Activated CD4-positive, alpha-beta T cell treated with anti-CD3 and anti-CD28 coated beads for 4 hours (primary cell): ENCODE measurements at places on chromosomes 7 and 10.

- DNase-seq = no peak
Measured at GRCh38 chr10:52632591-52632990, 140.0 kb downstream of the MBL2 start.

DNA sequence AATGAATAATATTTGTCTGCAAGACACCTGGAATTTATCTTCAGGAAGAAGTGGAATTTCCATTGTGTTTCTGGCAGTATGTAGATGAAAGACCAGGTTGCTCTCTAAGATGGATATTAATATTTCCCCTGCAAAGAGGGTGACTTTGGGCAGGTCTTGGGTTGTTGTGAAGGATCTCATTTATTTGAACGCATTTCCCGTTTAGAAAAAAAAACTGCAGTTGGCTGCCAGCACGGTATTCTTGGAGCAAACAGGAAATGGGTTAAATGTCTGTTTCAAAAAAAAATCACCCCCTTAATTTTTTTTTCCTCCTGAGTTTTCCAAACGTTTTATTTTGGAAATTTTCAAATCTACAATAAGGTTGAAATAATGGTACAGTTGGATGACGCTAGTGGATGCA lies 11.5 kb downstream of the EIF4H start:
- no peak for DNase-seq

DNA sequence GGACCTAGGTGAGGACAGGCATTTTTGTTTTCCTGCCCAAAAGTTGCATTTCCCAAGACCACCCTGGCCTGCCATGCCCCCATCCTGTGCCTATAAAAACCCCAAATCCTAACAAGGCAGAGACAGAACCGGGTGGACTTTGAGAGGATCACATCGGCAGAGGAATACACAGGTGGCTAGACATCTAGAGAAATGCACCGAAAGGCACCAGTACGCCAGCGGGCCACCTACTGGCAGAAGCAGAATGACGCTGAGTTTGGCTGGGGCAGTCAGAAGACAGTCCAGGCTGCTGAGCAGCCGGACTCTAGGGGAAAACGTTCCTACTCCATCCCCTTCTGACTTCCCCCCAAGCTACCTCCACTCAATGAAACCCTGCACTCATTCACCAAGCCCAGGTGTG lies 2.8 kb downstream of the AKR1C4 start:
- no peak for DNase-seq

DNA sequence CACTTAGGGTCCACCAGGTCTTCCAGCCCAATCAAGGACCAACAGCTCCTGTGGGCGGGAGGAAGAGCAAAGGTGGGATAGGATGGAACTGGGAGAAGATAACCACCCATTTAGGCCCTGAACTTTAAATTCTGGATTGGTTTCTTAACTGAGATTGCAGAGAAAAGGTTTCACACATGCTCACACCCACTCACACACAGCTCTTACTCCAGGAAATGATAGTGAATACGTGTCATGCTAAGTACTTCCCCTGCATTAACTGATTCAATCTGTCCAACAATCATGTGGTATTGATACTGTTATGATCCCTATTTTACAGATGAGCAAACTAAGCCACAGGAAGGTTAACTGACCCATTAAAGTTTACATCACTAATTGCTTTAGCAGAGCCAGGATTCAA lies 4.6 kb upstream of the CYP3A4 start:
- no peak for DNase-seq

DNA sequence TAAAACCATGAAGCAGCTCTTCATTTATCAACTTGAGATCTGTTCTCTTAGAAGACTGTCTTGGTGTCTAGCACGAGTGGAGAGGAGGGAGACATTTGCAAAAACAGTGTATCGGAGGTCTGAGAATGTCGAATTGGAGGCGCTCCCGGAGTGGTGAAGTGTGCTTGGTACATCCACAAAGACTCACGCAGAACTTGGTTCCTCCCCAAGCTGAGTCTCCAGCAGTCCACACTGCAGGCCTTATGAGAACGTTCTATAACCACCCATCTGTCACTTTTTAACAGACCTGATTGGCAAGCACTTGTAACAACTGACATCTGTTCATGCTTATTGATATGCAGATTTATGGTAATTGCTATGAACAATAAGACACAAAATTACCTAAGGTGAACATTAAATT lies 261.6 kb downstream of the CELF2 start:
- no peak for DNase-seq

- DNase-seq = no peak
Measured at GRCh38 chr7:158369290-158369689, 218.3 kb downstream of the PTPRN2 start.

DNA sequence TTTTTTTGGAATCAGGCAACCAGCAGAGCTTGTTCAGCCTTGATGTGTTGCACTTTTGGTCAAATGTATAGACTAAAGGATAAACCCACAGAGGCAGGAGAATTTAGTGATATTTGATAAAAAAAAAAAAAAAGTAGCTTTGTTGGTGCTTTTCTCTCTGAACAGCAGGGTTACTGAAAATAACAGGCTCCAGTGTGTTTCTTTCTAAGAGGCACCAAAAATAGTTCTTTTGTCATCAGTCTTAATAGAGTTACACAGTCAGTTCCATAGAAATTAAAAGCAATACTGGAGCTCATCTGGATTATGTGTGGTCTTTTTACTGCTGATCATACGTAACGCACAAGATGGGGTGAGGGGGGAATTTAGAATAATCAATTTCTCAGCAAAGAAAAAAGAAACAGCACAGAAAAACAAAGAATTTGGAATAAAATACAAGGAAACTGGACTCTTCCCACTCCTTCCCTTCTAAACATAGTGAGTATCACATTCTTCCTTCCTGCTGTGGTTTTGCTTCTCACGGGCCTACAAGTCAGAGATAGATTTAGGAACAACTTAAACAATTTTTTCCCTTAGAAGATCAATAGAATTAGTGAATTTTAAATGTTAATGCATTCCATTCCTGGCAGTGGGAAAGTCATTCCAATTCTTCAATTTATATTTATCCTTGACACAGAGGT lies 178.8 kb upstream of the AKR1E2 start:
- no peak for DNase-seq

DNA sequence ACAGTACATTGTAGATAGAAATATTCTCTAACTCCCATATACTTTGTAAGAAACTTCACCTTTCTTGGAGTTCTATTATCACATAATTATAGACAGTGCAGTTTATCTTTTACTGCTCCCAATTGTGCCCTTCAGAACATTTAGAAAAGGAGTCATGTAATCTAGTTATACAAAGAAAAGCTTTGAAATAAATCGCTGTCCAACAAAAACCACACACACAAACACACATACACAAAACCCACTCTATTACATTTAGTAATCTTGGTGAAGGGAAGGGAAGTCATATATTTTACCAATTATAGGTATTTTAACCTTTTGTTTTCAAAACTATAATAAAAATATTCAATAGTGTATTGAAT lies 26.9 kb downstream of the ARL4A start:
- no peak for DNase-seq

- no peak for DNase-seq
Measured at GRCh38 chr7:109844362-109844761, 1246.6 kb upstream of the LRRN3 start.

DNA sequence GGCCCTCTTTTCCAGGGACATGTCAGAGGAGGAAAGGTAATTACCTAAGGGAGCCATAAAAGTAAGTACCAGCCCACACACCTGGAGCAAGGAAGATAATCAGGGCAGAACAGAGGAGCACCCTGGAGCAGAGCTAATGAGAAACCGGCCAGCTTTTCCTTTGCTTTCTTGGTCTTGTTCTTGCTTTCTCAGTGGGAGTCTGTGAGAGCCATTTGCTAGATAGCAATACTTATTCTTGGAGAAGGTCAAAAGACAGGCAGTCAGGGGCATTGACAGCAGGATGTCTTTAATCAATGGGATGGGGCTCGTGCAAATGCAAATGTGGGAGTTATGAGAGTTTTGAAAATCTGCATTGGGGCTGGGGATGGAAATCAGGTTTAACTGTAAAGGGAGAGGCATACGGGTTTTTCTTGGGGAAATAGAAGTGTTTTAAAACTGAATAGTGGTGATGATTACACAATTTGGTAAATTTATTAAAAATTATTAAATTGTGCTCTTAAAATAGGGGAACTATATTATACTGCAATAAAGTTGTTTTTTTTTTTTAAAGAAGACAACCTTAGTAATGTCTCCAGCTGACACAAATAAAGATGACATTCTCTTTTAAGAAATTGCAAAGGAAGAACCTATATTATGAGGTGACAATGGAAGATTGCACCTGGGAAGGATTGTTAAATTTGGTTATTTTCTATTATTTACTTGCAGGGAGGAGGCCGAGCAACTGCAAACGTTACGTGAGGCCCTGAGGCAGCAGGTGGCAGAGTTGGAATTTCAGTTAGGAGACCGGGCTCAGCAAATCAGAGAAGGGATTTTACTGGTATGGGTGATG lies 35.6 kb upstream of the PPP1R17 start:
- DNase-seq = no peak

DNA sequence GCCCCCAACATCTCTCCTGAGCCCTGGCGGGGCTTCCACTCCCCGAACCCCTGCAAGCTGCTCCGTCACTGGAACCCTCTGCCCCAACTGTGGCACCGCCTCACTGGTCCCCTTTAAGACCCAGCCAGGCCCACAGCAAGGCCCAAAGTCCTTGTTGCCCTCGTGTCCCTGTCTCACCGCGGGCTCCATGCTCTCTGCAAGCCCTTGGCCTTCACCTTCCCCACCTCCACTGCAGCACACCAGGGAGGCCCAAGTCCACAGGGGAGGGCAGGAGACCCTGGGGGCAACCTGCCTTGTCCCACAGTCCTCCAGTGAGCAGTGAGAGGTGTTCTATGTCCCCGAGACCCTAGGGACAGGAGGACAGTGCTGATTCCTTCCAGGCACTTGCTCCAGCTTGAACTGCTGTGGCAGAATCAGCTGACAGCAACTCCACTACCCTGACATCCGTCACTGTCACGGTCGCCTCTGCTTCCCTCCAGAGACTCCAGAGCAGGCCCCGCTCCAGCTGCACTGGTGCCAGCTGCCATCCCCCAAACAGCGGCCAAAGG lies 105.3 kb downstream of the CYTH3 start:
- no peak for DNase-seq

DNA sequence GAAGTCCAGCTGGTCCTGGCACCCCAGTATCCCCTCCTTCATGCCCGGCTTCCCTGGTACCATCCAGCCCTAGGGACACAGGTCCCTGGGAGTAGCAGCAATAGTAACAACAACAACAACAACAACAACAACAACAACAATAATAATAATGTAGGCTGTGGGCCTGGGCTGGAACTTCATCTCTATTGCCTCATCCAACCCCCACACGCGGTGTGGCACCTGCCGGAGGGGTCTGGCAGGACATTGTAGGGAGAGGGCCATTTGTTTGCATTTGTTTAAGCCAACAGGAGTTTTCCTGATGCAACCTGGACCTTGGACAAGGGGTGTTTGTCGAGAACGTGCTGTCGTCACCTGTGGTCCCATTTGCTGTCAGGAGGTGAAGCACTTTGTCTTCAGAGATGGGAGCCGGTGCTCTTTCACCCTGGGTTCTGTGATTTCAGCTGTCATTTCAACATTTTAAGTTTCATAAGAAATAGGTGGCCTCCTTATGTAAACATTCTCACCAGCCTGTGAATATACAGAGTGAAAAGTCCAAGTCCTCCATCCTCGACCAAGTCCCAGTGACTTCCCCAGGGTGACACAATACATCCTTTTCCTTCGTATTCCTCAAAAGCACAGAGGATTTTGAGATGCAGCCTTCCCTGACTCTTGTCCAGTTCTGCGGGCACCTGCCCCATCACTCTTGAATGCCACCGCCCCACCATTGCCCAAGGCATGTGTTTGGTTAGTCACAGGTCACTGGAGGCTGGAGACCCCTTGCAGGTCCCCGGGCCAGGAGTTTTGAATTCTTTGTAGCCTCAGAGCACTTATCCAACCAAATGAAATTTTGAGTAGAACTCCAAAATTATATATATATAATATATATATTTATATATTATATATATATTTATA lies 9.2 kb downstream of the LHPP start:
- no peak for DNase-seq

- no peak for DNase-seq
Measured at GRCh38 chr10:103281753-103282152, 4.8 kb downstream of the INA start.

- DNase-seq = no peak
Measured at GRCh38 chr7:129606803-129607202, 4.7 kb upstream of the NRF1 start.

- DNase-seq = no peak
Measured at GRCh38 chr7:40310258-40310657, 175.5 kb downstream of the SUGCT start.

DNA sequence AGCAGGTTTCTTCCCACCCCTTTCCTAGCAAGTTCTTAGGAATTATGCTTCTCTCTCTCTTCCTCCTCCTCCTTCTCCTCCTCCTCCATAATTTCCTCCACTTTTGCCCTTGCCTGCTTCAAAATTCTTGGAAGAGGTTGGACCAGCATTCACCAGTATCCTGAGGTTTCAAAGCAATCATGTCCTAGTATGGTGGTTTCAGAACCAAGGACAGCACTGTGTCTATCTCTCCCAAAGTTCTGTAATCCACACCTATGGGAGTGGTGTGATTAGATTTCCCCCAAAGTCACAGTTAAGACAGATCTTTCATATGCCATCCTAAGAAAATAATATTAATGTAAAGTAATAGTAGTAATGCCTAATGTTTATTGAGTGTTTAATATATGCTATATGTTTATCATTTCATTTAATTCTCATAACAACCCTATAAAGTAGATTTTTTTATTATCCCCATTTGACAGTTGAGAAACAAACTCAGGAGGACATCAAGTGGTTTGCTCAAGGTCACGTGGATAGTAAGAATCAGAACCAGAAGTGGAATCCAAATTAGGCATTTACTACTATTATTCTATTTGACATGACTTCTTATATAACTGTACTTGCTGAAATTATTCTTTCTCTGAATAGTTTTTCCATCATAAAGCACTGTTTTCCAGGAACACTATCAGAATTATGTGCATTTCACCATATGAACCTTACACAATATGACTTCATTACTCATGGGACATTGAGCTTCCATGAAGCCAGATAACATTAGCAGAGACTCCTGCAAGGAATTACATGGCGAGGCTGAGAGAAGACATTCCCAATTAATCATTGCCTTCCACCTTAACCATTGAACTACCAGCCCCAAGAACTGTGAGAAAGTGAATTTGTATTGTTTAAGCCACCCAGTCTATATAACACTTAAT lies 91.4 kb downstream of the IPMK start:
- DNase-seq = no peak

DNA sequence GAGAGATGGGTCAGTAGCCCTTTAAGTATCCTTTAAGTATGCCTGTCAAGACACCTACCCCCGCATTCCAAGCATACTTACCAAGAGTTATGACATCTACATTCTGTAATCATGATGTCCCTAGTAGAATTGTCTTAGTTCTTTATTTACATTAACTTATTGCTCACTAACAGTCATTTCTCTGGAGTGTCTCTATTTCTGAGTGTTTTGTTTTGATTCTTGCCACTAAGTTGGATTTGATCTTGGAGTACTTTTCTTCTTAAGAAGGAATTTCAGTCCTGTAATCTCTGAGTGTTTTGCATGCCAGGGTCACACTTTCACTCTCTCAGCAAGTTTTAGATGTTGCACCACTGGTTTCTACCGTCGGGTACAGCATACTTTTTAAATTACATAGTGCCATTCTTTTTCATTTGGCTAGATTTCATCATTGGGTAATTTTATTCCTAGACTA lies 1053.9 kb downstream of the KCNMA1 start:
- DNase-seq = no peak

GRCh38 chr7:131483586-131483985 lies 72.8 kb downstream of the PODXL start:
- DNase-seq = no peak
